ENCODE measurements at places on chromosomes 2 and 18.

DNA sequence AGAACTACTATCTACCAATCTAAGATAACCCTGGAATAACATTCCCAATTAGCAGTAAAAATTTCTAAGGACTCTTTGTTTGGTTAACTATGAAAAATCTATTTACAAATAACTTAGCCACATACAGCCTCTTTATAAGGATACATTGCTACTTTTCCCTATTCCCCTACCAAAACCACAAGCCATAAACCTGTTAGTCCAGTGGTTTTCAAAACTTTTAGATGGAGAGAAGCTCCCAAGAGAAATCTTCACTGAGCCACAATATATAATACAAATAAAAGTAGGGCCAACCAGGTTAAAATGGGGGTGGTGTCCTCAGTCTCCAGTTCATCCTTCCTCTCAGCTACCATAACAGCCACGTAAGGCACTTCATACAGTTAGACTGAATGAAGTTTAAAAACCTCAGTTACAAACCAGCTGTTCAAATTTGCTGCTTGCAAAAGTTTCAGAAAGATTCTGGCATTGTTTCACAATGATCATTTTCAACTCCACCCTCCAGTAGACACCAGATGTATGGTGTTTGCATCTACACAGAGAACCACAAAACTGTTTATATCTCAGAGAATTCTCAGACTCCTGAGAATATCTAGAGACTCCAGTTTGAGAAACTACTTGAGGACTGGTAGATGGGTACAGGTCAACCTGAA lies 26.0 kb downstream of the SOS1 start:
- DNase-seq, result no peak

- DNase-seq, result no peak
Measured at GRCh38 chr2:79369127-79369526, 143.7 kb upstream of the CTNNA2 start.

- no peak for DNase-seq
Measured at GRCh38 chr2:168993538-168993937, 37.6 kb downstream of the ABCB11 start.

DNA sequence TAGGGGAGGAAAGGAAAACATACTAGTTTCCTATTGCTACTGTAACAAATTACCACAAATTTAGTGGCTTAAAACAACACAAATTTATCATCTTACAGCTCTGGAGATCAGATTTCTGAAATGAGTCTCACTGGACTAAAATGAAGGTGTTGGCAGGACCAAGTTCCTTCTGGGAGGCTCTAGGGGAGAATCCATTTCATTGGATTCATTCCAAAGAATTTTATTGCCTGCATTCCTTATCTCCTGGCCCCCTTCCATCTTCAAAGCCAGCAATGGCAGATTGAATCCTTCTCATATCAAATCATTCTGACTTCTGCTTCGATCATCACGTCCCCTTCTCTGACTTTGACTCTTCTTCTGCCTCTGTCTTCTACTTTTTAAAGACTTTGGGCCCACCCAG lies 250.9 kb downstream of the IRS1 start:
- no peak for DNase-seq

DNA sequence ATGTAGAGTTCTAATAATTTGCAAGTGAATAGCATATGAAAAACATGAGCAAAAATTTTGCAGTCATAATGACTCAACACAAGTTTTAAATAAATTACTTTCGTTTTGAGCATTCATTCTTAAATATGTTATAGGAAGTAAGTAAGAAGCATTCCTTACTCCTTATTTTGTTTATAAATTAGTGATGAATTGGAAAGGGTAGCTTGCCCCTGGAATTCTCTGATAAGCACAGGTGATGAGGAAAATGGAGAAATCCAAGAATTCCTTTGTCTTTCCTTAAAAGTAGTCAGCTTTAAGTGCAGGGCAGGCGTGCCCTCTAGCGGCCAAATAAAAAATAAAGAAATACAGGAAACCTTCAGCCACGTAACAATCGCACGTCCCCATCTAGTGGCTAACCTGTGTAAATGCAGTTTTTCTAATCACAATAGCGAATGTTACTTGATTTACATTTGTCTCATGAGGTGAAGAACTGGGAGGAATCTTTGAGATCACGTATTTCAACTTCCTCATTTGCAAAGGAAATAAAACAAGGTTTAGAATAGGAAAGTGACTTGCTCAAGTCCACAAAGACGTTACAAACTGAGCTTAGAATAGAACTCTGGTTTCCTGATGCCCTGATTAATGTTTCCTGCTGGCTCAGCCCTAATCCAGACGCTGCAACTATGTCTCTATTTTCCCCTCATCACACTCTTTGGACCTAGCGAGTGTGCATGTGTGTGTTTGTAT lies 47.2 kb upstream of the ZNG1B start:
- DNase-seq, result no peak

GRCh38 chr2:239506961-239507360 lies 106.1 kb upstream of the HDAC4 start:
- no peak for DNase-seq

DNA sequence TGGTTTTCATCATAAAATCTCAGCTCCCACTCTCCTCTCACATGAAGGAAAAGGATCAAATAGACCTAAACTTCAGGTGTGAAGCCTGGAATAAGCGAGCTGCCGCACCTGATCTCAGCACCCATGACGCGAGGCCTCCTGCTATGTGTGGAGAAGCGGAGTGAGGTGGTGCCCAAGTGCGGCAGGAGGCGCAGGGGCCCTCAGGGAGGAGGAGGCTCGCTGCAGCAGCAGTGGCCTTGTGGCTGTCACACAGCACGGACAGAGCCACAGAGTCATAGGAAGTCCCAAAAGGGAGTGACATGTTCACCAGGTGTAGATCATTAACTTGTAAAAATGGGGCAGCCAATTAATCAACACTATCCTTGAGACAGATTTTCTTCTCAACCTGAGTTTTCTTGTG lies 9.1 kb downstream of the SCLY start:
- DNase-seq, result no peak

- DNase-seq, result no peak
Measured at GRCh38 chr18:34651586-34652369, 58.3 kb upstream of the DTNA start.

DNA sequence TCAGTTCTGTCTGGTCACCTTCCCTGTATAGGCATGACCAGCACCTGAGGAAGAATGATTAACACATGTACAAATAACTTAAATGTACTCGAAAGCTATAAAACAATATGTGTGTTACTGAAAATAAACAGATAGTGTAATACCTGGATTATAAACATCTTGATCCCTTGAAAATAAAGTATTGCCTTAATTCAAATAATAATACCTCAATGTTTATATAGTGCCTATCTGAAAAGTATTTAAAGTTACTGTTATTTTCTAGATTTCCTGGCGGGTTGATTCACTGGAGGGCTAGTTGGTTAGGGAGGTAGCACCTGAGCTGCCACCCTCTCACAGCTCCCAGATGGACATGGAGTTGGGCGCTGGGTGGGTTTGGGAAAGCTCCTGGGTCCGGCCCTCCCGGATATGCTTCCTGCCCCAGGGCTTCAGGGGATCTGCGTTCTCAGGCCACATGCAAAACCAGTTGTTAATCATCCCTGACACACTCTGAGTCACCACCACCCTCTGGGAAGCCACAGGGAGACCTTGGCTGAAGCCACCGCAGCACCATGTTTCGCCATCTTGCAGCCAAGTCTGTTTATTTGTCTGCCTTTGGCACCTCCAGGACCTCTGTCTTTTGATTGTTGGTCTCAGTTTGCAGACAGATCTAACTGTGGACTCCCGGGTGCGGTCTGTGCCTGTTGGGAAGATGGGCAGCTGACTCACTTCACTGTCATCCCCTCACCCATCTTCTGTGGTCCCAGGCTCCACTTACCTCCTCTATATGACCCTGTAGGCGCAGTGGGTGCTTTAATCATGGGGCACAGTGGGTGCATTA lies 35.3 kb downstream of the RAB31 start:
- no peak for DNase-seq
